ENCODE measurements at places on chromosomes 3 and 15. TPM values are rescaled to one million over a fixed set of nuclear protein-coding genes. Genes with fewer than 3 reads are reported as not detected.
A peak's percentile ranks its signal among the peaks of the same experiment; 100 is the strongest.

DNA sequence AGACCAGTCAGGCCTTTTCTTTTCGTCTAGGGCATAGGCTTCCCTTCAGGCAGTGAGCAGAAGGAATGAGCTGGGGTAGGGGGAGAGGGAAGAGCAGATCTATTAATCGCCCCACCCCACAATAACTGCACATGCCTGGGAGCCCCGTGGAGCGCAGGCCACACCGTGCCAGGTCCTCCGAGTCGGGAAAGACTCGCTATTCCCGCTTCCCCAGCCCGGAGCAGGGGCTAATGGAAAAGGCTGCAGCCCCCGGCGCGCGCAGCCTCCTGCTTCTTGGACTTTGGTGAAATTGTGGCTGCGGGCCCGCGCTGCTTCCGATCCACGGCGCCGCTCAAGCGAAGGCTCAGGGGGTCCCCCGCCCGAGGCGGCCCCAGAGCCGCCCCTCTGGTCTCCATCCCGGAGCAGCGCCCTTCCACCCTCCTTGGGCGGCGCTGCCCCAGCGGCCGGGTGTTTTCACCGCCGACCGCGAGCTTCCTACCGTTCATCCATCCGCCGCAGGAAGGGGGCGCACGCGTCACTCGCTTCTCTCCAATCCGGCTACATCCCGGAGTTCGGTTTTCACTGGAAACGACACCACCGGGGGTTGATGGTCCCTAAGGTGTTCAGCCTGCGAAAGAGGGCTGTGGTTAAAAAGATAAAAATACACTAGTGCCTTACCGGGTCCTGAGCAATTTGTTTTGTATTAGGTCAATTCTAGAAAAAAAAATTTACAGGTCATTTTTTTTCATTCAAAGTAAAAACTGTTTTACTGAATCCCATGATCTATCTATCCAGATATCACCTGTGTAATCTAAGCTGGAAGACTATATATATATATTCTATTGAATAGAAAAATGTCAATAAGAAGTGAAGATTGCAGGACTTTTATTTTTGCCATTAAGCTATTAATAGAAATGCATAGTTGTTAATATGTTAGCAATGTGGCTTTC lies 4.4 kb upstream of the SYNM start:
- H3K27ac ChIP-seq, result no peak overlapping the region
- H3K4me1 ChIP-seq, result no peaks in the 10 kb centered on the region
- peaks cover 1% of the 10 kb centered on the region for H3K27me3 ChIP-seq
- no peak overlapping the region for H3K4me3 ChIP-seq
- peak; percentile 89 for DNase-seq

GRCh38 chr3:114155370-114155821 lies 23.5 kb downstream of the DRD3 start:
- no peak overlapping the region for H3K27ac ChIP-seq
- H3K27me3 ChIP-seq, result no peaks in the 10 kb centered on the region
- peak; percentile 51 for DNase-seq
- H3K4me3 ChIP-seq, result no peak overlapping the region

- H3K27ac ChIP-seq, result no peak overlapping the region
- peaks cover under 1% of the 10 kb centered on the region for H3K27me3 ChIP-seq
- DNase-seq, result no peak
- H3K4me1 ChIP-seq, result peaks cover 41% of the 10 kb centered on the region
Observed at GRCh38 chr3:195034541-195034940, 236.4 kb downstream of the XXYLT1 start.

DNA sequence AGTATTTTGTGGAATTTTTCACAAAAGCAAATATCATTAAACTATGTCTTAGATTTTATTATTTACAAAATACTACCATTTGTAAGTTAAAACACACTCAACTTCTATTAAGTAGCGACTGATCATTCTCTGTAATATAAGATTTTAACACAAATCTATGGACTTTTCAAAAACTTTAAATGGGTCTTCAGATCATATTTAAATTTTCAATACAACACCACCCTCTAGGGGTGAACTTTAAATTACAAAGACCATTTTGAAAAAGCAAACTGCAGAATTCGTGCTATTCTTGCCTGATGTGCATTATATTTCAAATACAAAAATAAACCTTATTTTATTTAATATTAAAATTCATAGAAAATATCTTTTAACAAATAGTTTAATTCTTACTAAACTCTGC lies 8.2 kb upstream of the VGLL4 start:
- DNase-seq, result no peak
- no peak overlapping the region for H3K4me3 ChIP-seq
- H3K27me3 ChIP-seq, result no peaks in the 10 kb centered on the region
- peaks cover 33% of the 10 kb centered on the region for H3K4me1 ChIP-seq
- no peak overlapping the region for H3K27ac ChIP-seq
- H3K36me3 ChIP-seq, result no peaks in the 10 kb centered on the region

- no peaks in the 10 kb centered on the region for H3K4me1 ChIP-seq
- DNase-seq, result no peak
- H3K4me3 ChIP-seq, result no peak overlapping the region
- H3K36me3 ChIP-seq, result peaks cover 37% of the 10 kb centered on the region
- H3K27me3 ChIP-seq, result peaks cover 2% of the 10 kb centered on the region
Observed at GRCh38 chr3:154214306-154214705, 93.1 kb downstream of the ARHGEF26 start.

The NXPE3 gene
- 20.3 TPM for total RNA-seq

The POC1A gene
- total RNA-seq, result 7.5 TPM

The AGTR1 gene
- not detected for total RNA-seq

The SLC12A6 gene
- total RNA-seq, result 22.4 TPM

The TPRG1 gene
- total RNA-seq, result 2.1 TPM

GRCh38 chr3:119295816-119296726 lies 1.9 kb downstream of the ARHGAP31 start:
- peaks cover 16% of the 10 kb centered on the region for H3K27me3 ChIP-seq
- H3K27ac ChIP-seq, result peak overlapping the region; percentile 82
- peaks cover 28% of the 10 kb centered on the region for H3K36me3 ChIP-seq
- no peak for DNase-seq
- H3K4me3 ChIP-seq, result peak overlapping the region; percentile 97
- H3K4me1 ChIP-seq, result peaks cover 49% of the 10 kb centered on the region

DNA sequence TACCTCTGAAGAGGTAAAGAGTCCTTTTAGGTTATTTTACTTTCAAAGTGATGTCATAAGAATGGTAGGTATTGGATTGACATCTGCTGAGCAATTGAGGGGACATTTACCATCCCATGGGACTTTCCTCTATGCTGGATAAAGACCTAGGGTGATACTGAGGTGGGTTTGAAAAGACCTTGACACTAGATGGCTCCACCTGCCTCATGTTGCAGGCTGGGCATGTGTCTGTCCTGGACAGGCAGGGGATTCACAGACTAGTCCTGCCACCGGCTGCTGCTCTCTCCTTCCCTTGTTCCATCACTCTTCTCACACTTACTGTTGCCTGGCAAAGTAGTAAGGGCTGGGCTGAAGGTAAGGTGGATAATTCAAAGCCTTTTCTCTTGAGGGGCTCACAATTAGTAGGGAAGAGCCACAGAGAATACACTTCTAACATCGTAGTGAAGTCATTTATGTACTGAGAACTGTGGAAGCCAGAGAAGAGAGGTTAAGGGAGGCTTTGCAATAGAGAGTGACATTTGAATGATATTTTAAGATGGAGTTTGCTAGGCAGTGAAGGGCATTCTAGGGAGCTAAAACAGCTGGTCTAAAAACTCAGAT lies 27.7 kb downstream of the TRAK1 start:
- H3K27ac ChIP-seq, result no peak overlapping the region
- peaks cover 50% of the 10 kb centered on the region for H3K4me1 ChIP-seq
- H3K4me3 ChIP-seq, result no peak overlapping the region
- peak; percentile 40 for DNase-seq
- peaks cover 6% of the 10 kb centered on the region for H3K27me3 ChIP-seq

DNA sequence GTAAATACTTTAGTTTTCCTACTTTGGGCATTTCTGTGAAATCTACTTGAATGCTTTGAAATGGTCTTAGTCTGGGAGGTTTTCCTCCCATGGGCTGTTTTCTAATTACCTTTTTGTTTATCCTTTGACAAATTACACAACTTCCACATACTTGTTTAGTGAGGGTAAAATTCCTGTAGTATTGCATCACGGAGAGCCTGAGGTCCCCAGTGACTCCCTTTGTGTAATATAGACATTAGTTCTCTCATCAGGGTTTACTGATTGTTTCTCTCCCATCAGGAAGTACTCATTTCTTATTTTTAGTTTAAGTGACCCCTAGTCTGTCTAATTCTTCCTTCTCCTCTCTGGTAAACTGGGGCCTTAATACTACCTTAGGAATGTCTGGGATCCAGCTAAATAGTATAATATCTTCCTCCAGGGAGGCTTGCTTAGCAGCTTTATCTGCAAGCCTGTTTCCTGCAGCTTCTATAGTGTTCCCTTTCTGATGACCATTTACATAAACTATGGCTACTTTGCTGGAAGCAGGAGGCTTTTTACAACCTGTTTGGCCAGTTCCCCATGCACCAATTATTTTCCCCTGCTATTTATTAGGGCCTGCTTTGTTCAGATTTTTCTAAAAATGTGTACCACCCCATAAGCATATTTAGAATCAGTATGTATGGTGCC lies 87.2 kb upstream of the XCR1 start:
- no peaks in the 10 kb centered on the region for H3K36me3 ChIP-seq
- no peak overlapping the region for H3K27ac ChIP-seq
- DNase-seq, result no peak
- no peaks in the 10 kb centered on the region for H3K27me3 ChIP-seq

DNA sequence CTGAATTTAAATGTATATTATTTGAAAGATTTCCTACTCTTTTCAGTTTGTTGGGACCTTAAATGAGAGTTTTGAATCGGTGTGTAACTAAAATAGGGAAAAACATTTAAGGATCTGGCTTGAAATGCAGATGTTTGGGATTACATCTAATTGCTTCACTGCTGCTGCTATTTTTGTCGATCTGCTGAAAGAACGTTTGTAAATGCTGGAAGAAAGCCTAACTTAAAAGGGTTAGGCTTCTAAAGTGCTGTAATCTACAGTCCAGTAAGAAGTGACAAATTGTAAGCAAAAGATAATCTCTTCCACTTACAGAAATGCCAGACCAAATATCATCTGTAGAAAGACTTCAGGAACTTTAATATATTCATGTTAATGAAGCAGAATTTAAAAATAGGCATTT lies 691.6 kb downstream of the ZNF385D start:
- H3K4me3 ChIP-seq, result no peak overlapping the region
- no peaks in the 10 kb centered on the region for H3K27me3 ChIP-seq
- H3K4me1 ChIP-seq, result peaks cover 7% of the 10 kb centered on the region

DNA sequence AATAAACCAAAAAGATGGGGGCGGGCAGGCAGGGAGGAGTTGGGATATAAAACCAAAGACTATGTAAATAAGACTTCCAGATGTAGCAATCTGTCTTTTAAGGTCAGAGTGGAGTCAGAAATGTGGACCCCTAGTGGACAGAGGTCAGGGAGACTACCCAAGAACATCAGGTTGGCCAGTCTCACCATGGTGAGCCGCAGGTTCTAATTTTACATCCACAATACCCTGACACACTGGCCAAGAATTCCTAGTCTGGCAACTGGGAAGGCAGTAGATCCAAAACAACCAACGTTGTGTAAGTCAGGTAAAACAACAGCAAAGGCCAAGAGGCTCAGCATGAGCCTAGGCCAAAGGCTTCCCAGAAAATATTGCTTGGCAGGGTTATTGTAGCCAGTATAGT lies 203.4 kb downstream of the FOXP1 start:
- H3K27me3 ChIP-seq, result peaks cover 3% of the 10 kb centered on the region
- peaks cover 20% of the 10 kb centered on the region for H3K4me1 ChIP-seq
- no peak for DNase-seq

GRCh38 chr3:143754090-143754489 lies 94.2 kb downstream of the SLC9A9 start:
- DNase-seq, result no peak
- H3K27ac ChIP-seq, result no peak overlapping the region
- H3K4me1 ChIP-seq, result peaks cover 27% of the 10 kb centered on the region
- H3K4me3 ChIP-seq, result no peak overlapping the region

DNA sequence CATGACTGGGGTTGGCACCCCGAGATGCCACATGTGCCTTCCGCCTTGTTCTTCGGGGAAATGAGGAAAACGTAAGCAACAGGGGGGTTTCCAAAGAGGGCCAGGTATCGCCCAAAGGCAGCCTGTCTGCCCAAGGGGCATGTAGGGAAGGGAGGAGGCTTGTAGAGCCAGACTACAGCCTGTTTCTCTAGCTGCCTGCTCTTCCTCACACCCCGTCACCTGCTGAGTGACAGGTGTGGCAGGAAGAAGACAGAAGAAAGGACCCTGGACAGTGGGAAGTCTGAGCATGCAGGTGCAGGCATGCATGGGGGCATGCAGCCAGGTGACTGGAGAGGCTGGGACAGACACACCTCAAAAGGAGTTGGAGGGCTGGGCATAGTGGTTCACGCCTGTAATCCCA lies 9.8 kb downstream of the PLA2G4E start:
- no peak for DNase-seq
- H3K4me3 ChIP-seq, result no peak overlapping the region
- no peak overlapping the region for H3K27ac ChIP-seq
- H3K27me3 ChIP-seq, result peaks cover 10% of the 10 kb centered on the region

The NR1I2 gene
- total RNA-seq, result 0.23 TPM

The ATP8B4 gene
- 45.8 TPM for total RNA-seq

The GCSAM gene
- total RNA-seq, result not detected

DNA sequence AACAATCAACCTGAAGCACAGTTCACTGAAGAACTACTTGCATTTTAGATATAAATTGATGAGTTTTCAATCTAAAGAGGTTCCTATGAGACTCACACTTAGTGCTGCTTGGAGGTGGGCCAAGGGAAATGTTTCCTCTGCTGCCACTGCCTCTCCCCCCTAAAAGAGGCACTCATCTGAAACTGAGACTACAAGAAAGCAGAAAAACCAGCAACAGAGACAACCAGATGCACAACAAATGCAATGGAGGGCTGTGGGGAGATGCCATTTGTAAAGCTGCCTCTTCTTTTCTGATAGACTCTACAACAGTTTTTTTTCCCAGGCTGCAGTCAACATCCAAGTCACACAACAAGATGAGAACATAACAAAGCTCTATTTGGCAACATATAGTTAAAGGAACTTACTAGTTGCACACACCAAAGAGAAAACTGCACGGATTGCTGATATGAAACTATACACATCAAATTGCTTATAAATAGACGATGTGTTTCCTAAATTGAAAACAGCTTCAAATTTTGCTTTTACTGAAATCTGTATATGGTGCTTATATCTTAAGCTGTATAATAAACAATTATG lies 11.0 kb downstream of the TSPAN3 start:
- H3K27me3 ChIP-seq, result no peaks in the 10 kb centered on the region
- H3K4me1 ChIP-seq, result peaks cover 11% of the 10 kb centered on the region
- H3K27ac ChIP-seq, result no peak overlapping the region
- no peaks in the 10 kb centered on the region for H3K36me3 ChIP-seq
- H3K4me3 ChIP-seq, result no peak overlapping the region

DNA sequence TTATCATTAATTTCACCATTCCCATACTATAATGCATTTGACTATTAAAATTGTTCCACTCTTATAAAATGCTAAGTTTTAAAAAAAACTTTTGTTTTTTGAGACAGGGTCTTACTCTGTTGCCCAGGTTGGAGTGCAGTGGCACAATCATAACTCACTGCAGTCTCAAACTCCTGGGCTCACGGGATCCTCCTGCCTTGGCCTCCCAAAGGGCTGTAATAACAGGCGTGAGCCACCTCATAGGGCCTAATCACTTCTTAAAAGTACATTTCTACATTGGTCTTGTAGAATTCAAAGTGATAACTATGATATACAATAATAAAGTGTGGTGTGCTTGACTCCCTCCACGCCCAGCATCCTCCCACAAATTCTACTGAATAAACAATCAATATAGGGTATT lies 3.0 kb downstream of the DENND4A start:
- no peak overlapping the region for H3K27ac ChIP-seq
- H3K4me3 ChIP-seq, result no peak overlapping the region
- no peak for DNase-seq
- H3K27me3 ChIP-seq, result peaks cover 2% of the 10 kb centered on the region
- H3K4me1 ChIP-seq, result peaks cover 26% of the 10 kb centered on the region

GRCh38 chr3:50502584-50503423 lies 630 bp downstream of the CACNA2D2 start:
- peaks cover 8% of the 10 kb centered on the region for H3K4me1 ChIP-seq
- peaks cover 4% of the 10 kb centered on the region for H3K36me3 ChIP-seq
- H3K27ac ChIP-seq, result no peak overlapping the region
- peak; percentile 47 for DNase-seq

All from endothelial cell (in vitro differentiated cells).